ENCODE measurements at places on chromosomes 1 and 21. TPM values are rescaled to one million over a fixed set of nuclear protein-coding genes. Genes with fewer than 3 reads are reported as not detected.

LORICRIN gene
- not detected for total RNA-seq

EPHA8 gene
- total RNA-seq: not detected

POLR3C gene
- total RNA-seq: 56.3 TPM

EXTL1 gene
- total RNA-seq: not detected

KCNE2 gene
- total RNA-seq: not detected

IVL gene
- not detected for total RNA-seq

UBE2U gene
- not detected for total RNA-seq

HFM1 gene
- not detected for total RNA-seq

FAM78B gene
- total RNA-seq: 0.25 TPM

UTS2 gene
- total RNA-seq: not detected

ABL2 gene
- 7.9 TPM for total RNA-seq

CPT2 gene
- total RNA-seq: 19.6 TPM

ATXN7L2 gene
- total RNA-seq: 16.5 TPM

MYOC gene
- not detected for total RNA-seq

TBX15 gene
- total RNA-seq: not detected

PGLYRP4 gene
- not detected for total RNA-seq

RABIF gene
- 11.7 TPM for total RNA-seq

OPTC gene
- total RNA-seq: not detected

KIF2C gene
- 49.1 TPM for total RNA-seq

HES2 gene
- total RNA-seq: not detected

G0S2 gene
- total RNA-seq: 10.3 TPM

CD34 gene
- total RNA-seq: 0.04 TPM

TSTD1 gene
- 43.2 TPM for total RNA-seq

SMG5 gene
- total RNA-seq: 112 TPM

HNRNPCL2 gene
- total RNA-seq: not detected

ARTN gene
- total RNA-seq: 0.15 TPM

GCLM gene
- total RNA-seq: 21.2 TPM

OR2L3 gene
- total RNA-seq: not detected

GJA5 gene
- total RNA-seq: not detected

ELF3 gene
- 0.10 TPM for total RNA-seq

ABCG1 gene
- total RNA-seq: 4.4 TPM

VAV3 gene
- total RNA-seq: 5.2 TPM

YBEY gene
- 16.4 TPM for total RNA-seq

TIPRL gene
- total RNA-seq: 43.4 TPM

SH3D21 gene
- total RNA-seq: 6.9 TPM

FCRL1 gene
- total RNA-seq: not detected

IGSF5 gene
- total RNA-seq: not detected

RGS13 gene
- not detected for total RNA-seq

PTGFR gene
- not detected for total RNA-seq

HMGCS2 gene
- not detected for total RNA-seq

CHIA gene
- total RNA-seq: not detected

PTPRU gene
- total RNA-seq: 0.42 TPM

CNKSR1 gene
- total RNA-seq: 0.84 TPM

PGBD5 gene
- 0.04 TPM for total RNA-seq

ZNF124 gene
- 19.4 TPM for total RNA-seq

EIF3I gene
- 387 TPM for total RNA-seq

DNAJC28 gene
- total RNA-seq: 0.57 TPM

KRTAP10-2 gene
- not detected for total RNA-seq

TATDN3 gene
- 16.5 TPM for total RNA-seq

PDPN gene
- total RNA-seq: not detected

MXRA8 gene
- total RNA-seq: 0.29 TPM

C1orf87 gene
- total RNA-seq: not detected

FAM110D gene
- total RNA-seq: not detected

Data from activated CD8-positive, alpha-beta memory T cell treated with anti-CD3 and anti-CD28 coated beads for 36 hours (primary cell).